Left cardiac atrium (tissue), 4 donors: ENCODE measurements at places on chromosomes 3 and 15. TPM values are rescaled to one million over a fixed set of nuclear protein-coding genes. Genes with fewer than 3 reads are reported as not detected.

The GOLGA8T gene
- total RNA-seq, result 1.4 TPM

The SLC15A2 gene
- 0.68 TPM for total RNA-seq

The NMB gene
- total RNA-seq, result 31.6 TPM

The ARHGEF3 gene
- 16.8 TPM for total RNA-seq

The ISLR gene
- total RNA-seq, result 28.2 TPM

The NTRK3 gene
- 3.3 TPM for total RNA-seq

The BSN gene
- total RNA-seq, result 0.27 TPM

The TMEM212 gene
- not detected for total RNA-seq

The RAD51 gene
- 2.6 TPM for total RNA-seq

The CHRNB4 gene
- not detected for total RNA-seq

The SPTSSB gene
- total RNA-seq, result 0.38 TPM

The WDR93 gene
- not detected for total RNA-seq

The THRB gene
- total RNA-seq, result 15.4 TPM

The SLC27A2 gene
- 0.74 TPM for total RNA-seq

The NRG4 gene
- not detected for total RNA-seq

The CNBP gene
- 378 TPM for total RNA-seq

The CAMK2N2 gene
- not detected for total RNA-seq

The SSUH2 gene
- total RNA-seq, result 0.91 TPM

The GOLGA6A gene
- not detected for total RNA-seq

The GOLGA8G gene
- total RNA-seq, result not detected

The MOBP gene
- total RNA-seq, result 0.10 TPM

The CYP1A1 gene
- total RNA-seq, result 0.16 TPM

The CAPN7 gene
- total RNA-seq, result 28.9 TPM

The AKAP13 gene
- total RNA-seq, result 217 TPM

The CHRFAM7A gene
- total RNA-seq, result 2.8 TPM

The CHRNA7 gene
- total RNA-seq, result 1.5 TPM

The TTLL13 gene
- total RNA-seq, result not detected

The TTC23 gene
- total RNA-seq, result 13.7 TPM
